HCT116 (cell line): ENCODE measurements at places on chromosomes 12 and 14.

DNA sequence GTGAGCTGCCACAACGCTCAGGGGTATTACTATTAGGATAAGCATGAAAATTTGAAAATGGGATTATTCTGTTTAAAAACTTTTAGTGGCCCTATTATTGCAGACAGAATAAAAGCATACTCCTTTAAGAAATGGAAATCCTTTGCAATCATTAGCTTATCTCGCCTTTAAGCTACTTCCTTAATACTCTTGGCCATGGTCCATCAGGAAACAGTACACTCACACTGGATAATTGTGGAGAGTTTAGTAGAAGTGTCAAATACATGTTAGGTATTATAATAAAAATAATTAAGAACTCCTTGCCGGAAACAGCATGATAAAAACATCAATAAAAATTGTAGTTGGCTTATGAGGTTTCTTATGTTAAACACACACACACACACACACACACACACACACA is 100.4 kb upstream of the PPFIA2 start:
- DNase-seq = no peak

DNA sequence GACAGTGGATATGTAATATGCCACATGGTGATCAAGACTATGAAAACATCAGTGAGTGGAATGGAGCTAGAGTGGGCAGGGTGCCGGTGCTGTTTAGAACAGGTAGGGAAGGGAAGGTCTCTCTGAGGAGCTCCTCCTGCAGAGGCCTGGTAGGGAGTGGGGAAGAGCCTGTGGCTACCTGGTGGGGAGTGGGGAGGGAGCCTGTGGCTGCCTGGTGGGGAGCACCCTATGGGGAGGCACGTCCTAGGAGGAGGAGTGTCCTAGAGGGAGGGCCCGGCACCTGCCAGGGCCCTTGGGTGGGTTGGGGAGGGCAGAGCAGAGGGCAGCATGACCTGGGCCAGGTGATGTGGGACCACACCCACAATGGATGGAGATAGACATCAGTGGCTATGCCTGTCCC is 122.6 kb downstream of the ADGRD1 start:
- no peak for DNase-seq

- no peak for DNase-seq
These were observed 30.5 kb downstream of the RASAL1 start for GRCh38 chr12:113104953-113105510.

DNA sequence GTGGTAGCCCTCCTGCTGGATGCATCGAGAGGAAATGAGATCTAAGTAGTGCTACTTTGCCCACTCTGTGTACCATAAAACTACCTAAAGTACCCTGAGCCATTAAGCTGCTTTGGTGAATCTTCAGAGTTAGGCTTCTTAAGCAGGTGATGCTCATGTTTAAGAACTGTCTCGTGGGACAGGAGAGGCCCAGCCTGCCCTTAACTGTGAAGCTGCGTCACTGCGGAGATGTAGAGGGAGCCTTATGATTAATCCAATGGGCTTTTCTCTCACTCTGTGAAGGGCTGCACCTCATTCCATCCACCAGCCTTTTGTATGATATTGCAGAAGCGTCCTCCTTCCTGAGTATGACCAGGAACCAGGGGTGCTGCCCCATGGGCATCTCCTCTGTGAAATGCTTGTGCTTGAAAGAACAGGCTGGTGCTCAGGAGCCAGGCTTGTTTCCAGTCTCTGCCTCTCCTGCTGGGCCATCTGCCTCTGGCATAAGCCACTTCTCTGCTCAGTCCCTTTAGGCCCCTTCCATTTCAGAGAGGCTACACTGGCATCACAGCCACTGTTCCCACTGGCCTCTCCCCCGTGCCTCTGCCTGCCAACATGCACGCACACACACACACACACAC is 6.8 kb upstream of the CCDC177 start:
- no peak for DNase-seq

DNA sequence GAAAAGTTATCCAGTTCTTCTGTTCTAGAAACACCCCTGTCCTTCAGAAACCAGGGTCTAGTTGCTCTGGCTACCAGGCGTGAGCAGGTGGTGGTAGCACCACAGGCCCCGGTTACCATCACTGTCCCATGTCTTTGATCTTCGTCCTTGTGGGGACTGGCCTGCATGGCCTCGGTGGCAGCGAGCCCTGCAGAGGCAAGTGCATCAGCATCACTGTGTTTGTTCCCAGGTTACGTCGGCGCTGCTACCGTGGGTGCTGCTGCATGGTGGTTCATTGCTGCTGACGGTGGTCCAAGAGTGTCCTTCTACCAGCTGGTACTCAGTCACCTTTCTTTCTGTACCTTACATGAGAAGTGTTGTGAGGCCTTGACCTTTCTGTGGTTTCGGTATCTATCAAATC is 58.9 kb downstream of the ANAPC7 start:
- no peak for DNase-seq

- no peak for DNase-seq
These were observed 12.8 kb downstream of the NEK9 start for GRCh38 chr14:75113932-75114539.
